ENCODE measurements at places on chromosomes 5 and 9.
A peak's percentile ranks its signal among the peaks of the same experiment; 100 is the strongest.

DNA sequence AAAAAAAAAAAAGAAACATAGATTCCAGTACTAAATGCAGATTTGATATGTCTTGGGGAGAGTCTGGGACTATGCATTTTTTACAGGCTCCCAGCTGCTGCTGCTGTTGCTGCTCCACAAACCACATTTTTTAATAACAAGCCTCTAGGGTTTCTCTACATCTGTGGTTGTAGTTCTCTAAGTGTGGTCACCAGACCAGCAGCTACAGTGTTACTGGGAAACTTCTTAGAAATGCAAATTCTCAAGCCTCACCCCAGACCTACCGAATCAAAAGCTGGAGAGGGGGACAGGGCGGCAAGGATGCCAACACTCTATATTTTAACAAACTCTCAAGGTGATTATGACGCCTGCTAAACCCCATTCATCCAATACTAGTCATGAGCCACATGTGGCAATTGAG is 293.4 kb upstream of the PTGER4 start:
- peak; percentile 49 for DNase-seq

DNA sequence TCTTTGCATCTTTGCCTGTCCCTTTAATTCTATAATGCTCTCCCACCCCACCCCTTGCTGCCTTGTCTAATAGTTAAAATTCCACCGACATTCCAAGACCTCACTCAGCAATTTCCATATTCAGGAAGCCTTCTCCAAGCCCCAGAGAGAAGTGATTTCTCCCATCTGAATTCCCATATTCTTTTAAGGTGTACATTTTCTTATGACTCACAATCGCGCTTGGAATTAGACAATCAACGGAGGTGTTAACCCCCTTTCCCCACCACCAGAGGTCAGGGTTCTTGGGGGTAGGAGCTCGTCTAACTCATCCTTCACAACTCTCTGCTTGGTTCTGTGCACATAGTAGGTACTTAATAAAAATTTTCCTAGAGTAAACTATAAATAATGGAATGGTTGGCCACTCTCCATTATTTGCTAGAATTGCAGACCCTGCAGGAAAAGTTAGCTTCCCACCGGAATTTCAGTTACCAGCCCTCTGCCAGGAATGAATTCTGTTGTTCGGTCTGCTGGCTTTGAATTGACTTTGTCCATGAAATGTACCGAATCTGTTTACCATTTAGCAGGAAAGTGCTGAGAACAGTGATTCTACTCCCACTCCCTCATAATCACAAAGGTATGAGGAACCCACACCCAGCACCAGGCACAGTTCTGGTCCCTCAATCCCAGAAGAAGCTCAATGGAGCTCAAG is 5.0 kb downstream of the KCNIP1 start:
- no peak for DNase-seq

GRCh38 chr9:91101611-91102168 is 260.0 kb downstream of the AUH start:
- no peak for DNase-seq

DNA sequence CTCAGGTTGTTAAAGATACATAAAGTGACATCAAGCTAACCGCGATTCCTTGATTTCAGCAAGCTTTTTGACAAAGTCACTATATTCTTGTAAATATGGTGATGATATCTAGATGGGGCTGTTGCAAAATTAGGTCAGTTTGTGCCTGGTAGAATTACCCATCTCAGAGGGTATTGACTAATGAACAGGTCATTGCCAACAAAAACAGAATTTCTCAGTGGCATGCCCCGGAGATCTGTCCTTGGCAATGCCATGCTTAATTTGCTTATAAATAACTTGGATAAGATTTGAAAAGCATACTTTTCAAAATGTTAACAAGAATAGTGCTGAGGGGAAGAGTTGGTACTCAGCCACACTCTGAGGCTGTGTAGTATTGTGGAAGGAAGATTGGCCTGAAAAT is 783.3 kb upstream of the SEMA6A start:
- no peak for DNase-seq

DNA sequence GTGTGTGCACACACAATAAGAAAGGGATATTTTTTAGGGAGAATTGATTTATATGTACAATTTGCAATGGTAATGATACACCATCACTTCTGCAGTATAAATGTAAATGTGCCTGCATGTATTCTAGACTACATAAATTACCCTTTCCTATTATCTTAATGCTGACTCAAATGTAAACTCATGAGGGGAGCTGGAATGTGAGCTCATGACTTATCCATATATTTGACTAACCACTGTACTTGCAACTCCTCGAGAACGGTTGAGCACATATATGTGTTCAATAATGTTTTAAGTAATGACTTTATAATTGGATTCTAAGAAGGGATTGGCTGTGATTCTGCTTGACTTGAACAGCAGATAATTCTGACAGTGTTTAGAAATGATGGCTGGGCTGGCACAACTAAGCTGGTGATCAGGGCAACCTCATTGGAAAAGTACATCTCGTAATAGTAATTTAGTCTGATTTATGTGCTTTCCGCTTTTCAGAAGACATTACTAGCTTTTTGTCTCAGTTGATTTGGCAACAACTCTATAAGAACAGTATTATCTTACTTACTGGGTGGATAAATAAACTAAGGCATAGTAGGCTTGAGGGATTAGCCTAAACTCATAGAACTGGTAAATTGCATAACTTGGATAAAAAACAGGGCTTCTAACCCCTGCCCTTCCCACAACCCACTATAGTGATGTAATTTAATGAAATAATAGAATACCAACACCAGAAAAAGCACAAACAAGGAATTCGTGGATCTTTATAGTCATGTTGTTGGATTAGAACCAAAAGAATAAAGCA is 130.2 kb upstream of the SPEF2 start:
- DNase-seq = no peak

DNA sequence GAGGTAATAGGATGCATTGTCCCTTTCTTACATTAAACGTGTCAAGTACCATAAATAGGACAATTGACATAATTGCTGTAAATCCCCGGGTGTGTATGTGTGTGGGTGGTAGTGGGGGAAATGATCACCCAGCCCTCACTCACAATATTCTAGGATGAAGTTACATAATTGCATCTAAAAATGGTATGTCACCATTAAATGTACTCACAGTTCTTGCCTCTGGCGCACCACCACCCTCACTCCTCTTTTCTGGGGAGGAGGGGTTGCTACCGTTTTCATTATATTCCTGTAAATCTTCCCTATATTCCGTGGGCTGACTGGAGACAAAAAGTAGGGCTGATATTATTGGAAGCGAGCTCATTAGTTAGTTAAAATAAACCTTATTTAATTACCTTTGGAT is 563.8 kb downstream of the TLR4 start:
- DNase-seq = no peak

DNA sequence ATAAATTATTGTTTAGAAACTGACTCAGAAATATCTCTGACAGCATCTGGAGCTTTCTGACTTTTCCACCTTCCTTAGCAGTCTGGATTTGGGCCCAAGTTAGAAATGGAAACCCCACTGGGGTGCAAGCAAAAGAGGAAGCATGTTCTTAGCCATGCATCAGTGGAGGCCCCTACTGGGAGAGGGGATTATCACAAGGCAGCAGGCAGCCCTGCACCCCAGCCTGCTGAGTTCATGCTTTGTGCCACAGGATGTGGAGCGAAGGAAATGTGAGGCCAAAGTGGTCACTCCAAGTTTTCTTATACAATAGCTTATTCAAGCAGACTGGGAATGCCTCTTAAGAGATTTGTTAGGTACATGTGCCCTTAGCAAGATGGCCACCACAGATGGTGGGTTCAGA is 146.5 kb upstream of the TLX3 start:
- DNase-seq = no peak

DNA sequence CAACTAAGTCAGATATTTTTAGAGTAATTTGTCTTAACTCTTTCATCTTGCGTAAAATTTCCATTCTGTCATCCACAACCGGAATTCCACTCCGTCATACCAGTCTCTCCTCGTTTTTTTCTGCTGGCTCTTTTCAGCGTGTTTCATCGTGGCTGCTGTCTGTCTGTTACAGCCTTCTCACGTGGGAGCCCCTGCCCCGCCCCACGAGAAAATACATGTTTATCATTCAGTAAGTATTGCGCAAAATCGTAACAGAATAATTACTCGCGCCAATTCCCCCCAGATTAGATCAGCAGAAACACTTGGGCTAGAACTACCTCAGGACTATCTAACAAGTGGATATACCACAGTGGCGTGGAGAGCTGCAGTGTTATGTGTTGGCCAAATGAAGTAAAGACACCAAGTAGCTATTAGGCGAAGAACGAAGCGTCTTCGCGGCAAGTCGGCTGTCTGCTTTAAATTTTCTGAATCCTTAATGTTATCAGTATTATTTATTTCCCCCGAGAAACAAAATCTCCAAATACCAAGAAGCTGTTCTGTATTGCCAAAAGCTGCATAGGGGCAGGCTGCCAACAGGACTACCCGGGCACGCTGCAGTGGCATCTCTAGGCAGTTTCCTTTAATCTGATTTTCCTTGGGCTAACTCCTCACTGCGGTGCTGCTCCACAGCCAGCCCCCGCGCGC is 566 bp upstream of the FOCAD start:
- peak; percentile 62 for DNase-seq

- DNase-seq = no peak
Measured at GRCh38 chr5:41835645-41836044, 34.6 kb downstream of the OXCT1 start.

DNA sequence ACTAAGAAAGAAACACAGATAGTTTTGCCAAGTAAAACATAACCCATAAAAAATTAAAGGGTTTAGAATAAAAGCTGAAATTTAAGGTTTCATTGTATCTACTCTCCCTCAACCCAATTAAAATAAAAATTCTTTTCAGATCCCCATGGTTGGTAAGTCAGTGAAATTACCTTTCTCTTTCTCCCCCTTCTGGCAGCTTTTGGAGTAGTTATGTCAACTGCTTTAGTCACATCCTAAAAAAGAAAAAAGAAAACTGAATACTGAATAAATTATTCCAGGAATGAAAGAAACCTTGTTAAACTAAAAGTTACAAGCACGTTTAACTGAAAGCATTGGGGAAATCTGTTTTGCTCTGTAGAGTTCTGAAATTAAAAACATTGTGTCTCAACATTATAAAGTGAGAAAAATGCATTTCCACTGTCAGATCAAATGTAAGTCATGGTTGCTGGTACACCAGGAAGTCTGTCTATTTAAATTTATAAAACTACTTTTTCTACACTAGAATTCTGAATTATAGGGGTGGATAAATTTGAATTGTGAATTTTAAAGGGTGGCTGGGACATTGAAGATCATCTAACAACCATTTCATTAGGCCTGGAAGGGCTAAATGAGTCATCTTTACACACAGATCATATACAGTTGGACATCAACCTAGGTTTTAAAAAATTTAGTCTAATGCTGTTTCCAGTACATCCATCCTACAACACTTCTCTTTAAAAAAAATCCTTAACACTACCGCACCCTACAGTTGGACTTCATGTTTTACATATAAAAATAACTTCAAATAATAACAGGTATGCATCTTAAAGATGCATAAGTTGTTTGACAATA is 24.7 kb downstream of the PSIP1 start:
- DNase-seq = no peak

DNA sequence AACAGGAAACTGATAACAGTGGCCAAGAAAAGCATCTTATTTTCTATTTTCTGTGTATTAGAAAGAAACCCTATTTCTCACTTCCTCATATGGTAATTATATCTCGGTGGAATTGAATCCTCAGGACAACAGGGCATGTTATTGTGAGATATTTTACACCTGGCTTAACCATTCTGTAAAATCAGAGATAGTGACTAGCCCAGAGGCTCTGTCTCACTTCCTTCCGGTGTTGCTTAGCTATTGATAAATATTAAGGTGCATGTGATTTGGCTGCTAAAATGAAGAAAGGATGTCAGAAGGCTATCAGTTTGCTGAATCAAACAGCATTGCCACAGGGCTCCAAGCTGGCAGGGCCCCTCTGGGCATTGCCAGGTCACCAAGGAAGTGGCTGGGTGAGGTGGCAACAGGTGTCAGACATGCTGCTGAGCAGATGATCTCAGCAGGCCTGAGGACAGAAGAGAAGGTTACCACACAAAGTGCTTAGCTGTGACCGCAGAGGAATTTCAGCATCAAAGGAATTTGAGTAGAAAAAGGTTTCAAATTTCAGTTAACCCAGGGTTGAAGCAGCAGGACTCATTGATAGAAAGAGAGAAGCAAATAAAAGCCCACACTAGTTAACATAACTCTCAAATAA is 330.7 kb downstream of the PDE4D start:
- no peak for DNase-seq

- DNase-seq = no peak
Measured at GRCh38 chr5:149887622-149888183, 56.9 kb downstream of the PDE6A start.

DNA sequence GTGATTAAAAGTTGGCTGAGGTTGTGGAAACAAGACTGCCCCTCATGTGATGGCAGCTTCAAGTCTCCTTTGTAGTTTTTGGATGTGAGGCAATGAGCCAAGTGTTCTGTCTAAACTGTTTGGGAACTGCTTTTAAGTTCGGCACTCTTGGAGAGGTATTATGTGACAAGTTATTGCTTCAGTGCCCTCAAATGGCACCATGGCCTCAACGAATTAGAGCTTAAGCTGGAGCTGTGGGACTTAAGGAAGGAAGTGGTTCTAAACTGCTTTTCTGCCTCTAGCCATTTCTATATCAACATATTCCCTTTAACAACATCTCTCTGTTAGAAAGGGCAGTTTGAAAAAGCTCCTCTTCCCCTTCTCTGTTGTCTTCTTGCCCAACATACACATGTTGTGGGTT is 227.7 kb downstream of the RFK start:
- no peak for DNase-seq

- no peak for DNase-seq
Measured at GRCh38 chr5:122639864-122640263, 135.0 kb upstream of the SNX2 start.

GRCh38 chr9:125477089-125477544 is 215.5 kb downstream of the GAPVD1 start:
- DNase-seq = no peak

GRCh38 chr9:137971477-137972138 is 94.0 kb downstream of the CACNA1B start:
- no peak for DNase-seq

DNA sequence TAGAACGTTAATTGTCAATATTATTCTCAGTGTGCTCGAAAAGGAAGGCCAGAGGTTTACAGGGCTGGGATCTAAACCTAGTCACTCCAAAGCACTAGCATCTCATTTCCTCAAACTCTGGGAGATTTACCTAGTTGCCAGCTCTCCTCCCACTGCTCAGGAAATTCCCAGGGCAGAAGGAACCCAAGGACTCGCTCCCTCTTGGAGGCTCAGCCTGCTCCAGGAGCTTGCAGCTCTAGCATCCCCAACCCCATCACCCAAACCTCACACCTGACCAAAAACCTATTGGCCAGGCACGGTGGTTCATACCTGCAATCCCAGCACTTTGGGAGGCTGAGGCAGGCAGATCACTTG is 26.0 kb downstream of the SERINC5 start:
- DNase-seq = no peak

DNA sequence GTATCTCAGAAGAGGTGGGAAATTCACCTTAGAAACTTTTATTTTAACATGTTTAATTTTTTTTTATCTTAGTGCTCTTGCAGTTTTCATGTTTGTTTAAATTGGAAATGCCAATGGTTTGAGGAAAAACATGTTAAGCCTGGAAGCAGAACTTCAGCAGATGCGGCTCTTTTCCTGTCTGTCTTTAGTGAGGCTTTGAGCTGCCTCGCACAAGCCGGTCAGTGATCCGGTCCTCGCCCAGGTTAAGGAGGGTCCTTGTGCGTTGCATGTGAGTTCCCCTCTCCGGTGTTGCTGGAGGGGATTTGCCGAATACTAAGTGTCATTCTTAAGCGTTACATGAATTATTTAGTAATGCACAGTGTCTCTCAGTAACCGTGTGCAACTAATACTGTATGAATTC is 9.4 kb upstream of the PLEKHG4B start:
- DNase-seq = no peak
